A549 treated with dexamethasone at 1 μM for 4 hours (cell line): ENCODE measurements at places on chromosomes 7 and 10. TPM values are rescaled to one million over a fixed set of nuclear protein-coding genes. Genes with fewer than 3 reads are reported as not detected.

Gene ADAM8
- 1.2 to 2.9 TPM (median 2.6 TPM) in 5 replicates for total RNA-seq

Gene GPR15LG
- 0.21 TPM in 1 of 5 replicates, not detected in the others for total RNA-seq

Gene GPR37
- 0.54 to 0.66 TPM (median 0.59 TPM) in 5 replicates for total RNA-seq

Gene LRRC17
- total RNA-seq, result 0.03 to 0.13 TPM (median 0.06 TPM) in 4 of 5 replicates, not detected in the other

Gene ASZ1
- not detected in 5 replicates for total RNA-seq

Gene SORBS1
- total RNA-seq, result 0.38 to 0.84 TPM (median 0.66 TPM) in 5 replicates

Gene ENO4
- total RNA-seq, result 0.10 to 0.49 TPM (median 0.38 TPM) in 5 replicates

Gene EFCAB10
- 2.4 to 3.4 TPM (median 2.8 TPM) in 5 replicates for total RNA-seq
